ENCODE measurements at places on chromosomes 13 and 19. TPM values are rescaled to one million over a fixed set of nuclear protein-coding genes. Genes with fewer than 3 reads are reported as not detected.

DNA sequence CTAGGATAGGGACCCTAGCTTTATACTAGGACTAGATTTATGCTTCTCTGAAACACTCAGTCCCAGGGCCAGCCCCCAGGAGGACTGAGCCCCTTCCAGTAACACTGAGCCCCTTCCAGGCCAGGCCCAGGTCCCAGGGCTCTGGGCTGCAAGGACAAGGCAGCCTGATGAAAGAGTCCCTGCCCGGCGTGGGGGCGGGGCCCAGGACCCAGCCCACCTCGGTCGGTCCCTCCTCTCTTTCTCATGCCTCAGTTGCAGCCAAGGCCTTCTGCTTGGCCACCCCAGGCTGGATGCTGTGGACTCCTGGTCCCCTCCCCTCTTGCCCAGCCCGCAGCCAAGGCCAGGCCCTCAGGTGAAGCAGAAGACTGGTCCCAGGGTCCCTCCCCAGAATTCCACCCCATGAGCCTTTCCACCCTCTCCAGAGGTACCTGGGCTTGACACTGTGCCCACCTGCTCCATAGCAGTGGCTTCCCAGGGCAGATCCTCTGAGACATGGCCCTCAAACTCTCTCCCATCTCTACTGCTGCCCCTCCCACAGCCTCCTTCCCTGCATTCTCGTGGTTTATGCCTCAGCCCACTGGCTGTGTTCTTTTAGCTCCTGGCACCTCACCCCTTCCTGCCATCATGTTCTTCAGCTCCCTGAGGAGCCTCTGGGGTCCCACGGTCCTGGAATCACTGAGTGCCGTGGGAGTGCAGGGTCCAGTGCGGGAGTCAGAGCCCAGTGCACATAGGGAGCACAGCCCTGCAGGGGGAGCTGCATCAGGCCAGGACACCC lies 53.6 kb upstream of the C1QTNF9B start:
- H3K4me1 ChIP-seq, result no peaks in the 10 kb centered on the region
- no peak for DNase-seq
- H3K27me3 ChIP-seq, result no peaks in the 10 kb centered on the region
- no peak overlapping the region for H3K4me3 ChIP-seq
- H3K36me3 ChIP-seq, result no peaks in the 10 kb centered on the region

GRCh38 chr13:94390881-94391280 lies 88.6 kb downstream of the DCT start:
- no peak overlapping the region for H3K27ac ChIP-seq
- DNase-seq, result no peak
- no peaks in the 10 kb centered on the region for H3K27me3 ChIP-seq
- no peak overlapping the region for H3K4me3 ChIP-seq

DNA sequence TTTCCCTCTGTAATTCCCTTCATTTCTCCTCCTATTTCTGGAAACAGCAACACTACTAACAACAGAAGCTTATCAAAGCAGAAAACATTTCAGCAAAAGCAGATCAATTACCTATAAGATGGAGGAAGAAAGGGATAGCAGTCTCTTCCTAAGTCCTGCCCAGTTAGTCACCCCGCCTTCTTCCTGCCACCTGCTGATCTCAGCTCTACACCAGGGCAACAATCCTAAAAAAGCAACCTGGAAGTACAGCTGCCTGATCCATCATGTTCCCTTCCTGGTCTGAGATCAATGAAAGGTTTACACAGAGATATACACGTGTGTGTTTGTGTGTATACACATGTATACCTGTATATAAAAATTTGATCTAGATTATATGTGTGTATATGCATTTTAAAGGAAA lies 59.4 kb downstream of the TSC22D1 start:
- H3K27ac ChIP-seq, result no peak overlapping the region

GRCh38 chr13:76994281-76994680 lies 2.4 kb downstream of the CLN5 start:
- no peak overlapping the region for H3K27ac ChIP-seq
- H3K27me3 ChIP-seq, result no peaks in the 10 kb centered on the region
- H3K4me3 ChIP-seq, result no peak overlapping the region
- DNase-seq, result no peak

- H3K27me3 ChIP-seq, result peaks cover 23% of the 10 kb centered on the region
- no peak overlapping the region for H3K27ac ChIP-seq
- no peak overlapping the region for H3K4me3 ChIP-seq
- H3K4me1 ChIP-seq, result peaks cover 8% of the 10 kb centered on the region
- no peaks in the 10 kb centered on the region for H3K36me3 ChIP-seq
Measured at GRCh38 chr13:25172303-25172630, 179 bp upstream of the AMER2 start.

GRCh38 chr19:16200038-16201010 lies 2.6 kb downstream of the AP1M1 start:
- H3K4me3 ChIP-seq, result no peak overlapping the region
- no peaks in the 10 kb centered on the region for H3K4me1 ChIP-seq
- no peaks in the 10 kb centered on the region for H3K27me3 ChIP-seq
- DNase-seq, result no peak

GRCh38 chr13:29704648-29705047 lies 109.2 kb upstream of the SLC7A1 start:
- no peak overlapping the region for H3K4me3 ChIP-seq
- no peak for DNase-seq
- H3K36me3 ChIP-seq, result no peaks in the 10 kb centered on the region
- peaks cover 6% of the 10 kb centered on the region for H3K4me1 ChIP-seq
- no peaks in the 10 kb centered on the region for H3K27me3 ChIP-seq

GRCh38 chr19:10701955-10702525 lies 801 bp downstream of the QTRT1 start:
- no peaks in the 10 kb centered on the region for H3K27me3 ChIP-seq
- no peak overlapping the region for H3K27ac ChIP-seq
- peak overlapping the region; percentile 84 for H3K4me3 ChIP-seq
- H3K4me1 ChIP-seq, result no peaks in the 10 kb centered on the region
- H3K36me3 ChIP-seq, result peaks cover under 1% of the 10 kb centered on the region
- no peak for DNase-seq

- H3K4me1 ChIP-seq, result no peaks in the 10 kb centered on the region
- H3K4me3 ChIP-seq, result no peak overlapping the region
- H3K27me3 ChIP-seq, result no peaks in the 10 kb centered on the region
- DNase-seq, result peak; percentile 97
- H3K27ac ChIP-seq, result no peak overlapping the region
Measured at GRCh38 chr19:5048091-5048726, 79.3 kb downstream of the KDM4B start.

- H3K27ac ChIP-seq, result no peak overlapping the region
- peaks cover 57% of the 10 kb centered on the region for H3K27me3 ChIP-seq
- H3K4me1 ChIP-seq, result no peaks in the 10 kb centered on the region
- no peak for DNase-seq
Measured at GRCh38 chr19:19207637-19208572, 3.9 kb upstream of the NCAN start.

- H3K27me3 ChIP-seq, result no peaks in the 10 kb centered on the region
- no peak overlapping the region for H3K4me3 ChIP-seq
- H3K27ac ChIP-seq, result no peak overlapping the region
- no peaks in the 10 kb centered on the region for H3K36me3 ChIP-seq
- peaks cover 24% of the 10 kb centered on the region for H3K4me1 ChIP-seq
- DNase-seq, result no peak
Measured at GRCh38 chr13:27161980-27162379, 9.6 kb downstream of the USP12 start.

- H3K4me3 ChIP-seq, result no peak overlapping the region
- no peaks in the 10 kb centered on the region for H3K36me3 ChIP-seq
- DNase-seq, result no peak
- H3K4me1 ChIP-seq, result no peaks in the 10 kb centered on the region
- no peaks in the 10 kb centered on the region for H3K27me3 ChIP-seq
- H3K27ac ChIP-seq, result no peak overlapping the region
Measured at GRCh38 chr13:102028206-102028605, 373.6 kb downstream of the FGF14 start.

- H3K27me3 ChIP-seq, result no peaks in the 10 kb centered on the region
- peaks cover 5% of the 10 kb centered on the region for H3K4me1 ChIP-seq
- DNase-seq, result no peak
- peaks cover 12% of the 10 kb centered on the region for H3K36me3 ChIP-seq
- H3K4me3 ChIP-seq, result peak overlapping the region; percentile 80
Measured at GRCh38 chr19:1651568-1652291, 685 bp downstream of the TCF3 start.

GRCh38 chr13:59633290-59633689 lies 530.4 kb downstream of the DIAPH3 start:
- H3K27me3 ChIP-seq, result no peaks in the 10 kb centered on the region
- no peak for DNase-seq
- no peaks in the 10 kb centered on the region for H3K36me3 ChIP-seq
- no peak overlapping the region for H3K4me3 ChIP-seq
- H3K4me1 ChIP-seq, result no peaks in the 10 kb centered on the region

- peaks cover 6% of the 10 kb centered on the region for H3K27me3 ChIP-seq
- H3K4me1 ChIP-seq, result no peaks in the 10 kb centered on the region
- peak within 1 kb of the TSS; percentile 51 for H3K4me3 ChIP-seq
- no peaks in the 10 kb centered on the region for H3K36me3 ChIP-seq
Measured at GRCh38 chr19:6501740-6502648, at the start of gene TUBB4A. Gene TUBB4A (minus strand): TSS chr19:6502309. CDS start chr19:6502212, 97 bp downstream.

SIGLEC8 gene
- not detected for polyA plus RNA-seq

SYDE1 gene
- polyA plus RNA-seq, result 16.1 TPM

AMER2 gene
- 0.16 TPM for polyA plus RNA-seq

APOC1 gene
- polyA plus RNA-seq, result 55.8 TPM

CEBPA gene
- polyA plus RNA-seq, result 2.0 TPM

All from H1 (cell line).